ENCODE measurements at places on chromosomes 3 and 15.

DNA sequence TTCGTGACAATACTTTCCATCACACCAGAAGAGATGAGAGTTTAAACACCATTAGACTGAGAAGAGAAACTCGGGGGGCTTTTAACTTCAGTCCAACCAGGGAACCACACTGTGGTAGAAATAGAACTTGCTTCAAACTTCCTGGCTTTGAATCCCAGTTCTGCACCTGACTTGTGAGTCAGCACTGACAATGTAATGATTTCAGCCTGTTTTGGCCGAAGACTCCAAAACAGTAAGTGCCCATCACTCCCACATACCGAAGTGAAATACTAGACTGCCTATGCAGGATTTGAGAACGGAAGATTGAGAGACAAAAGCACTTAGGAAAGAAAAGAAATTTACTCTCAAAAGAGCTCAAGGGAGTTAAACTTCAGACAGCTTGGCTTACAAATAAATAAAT lies 27.0 kb downstream of the C2CD4B start:
- no peak for DNase-seq

GRCh38 chr3:134721214-134721613 lies 70.4 kb upstream of the KY start:
- DNase-seq, result no peak

- peak; percentile 14 for DNase-seq
These were observed 1.3 kb downstream of the ALPK3 start for GRCh38 chr15:84818261-84819131.

DNA sequence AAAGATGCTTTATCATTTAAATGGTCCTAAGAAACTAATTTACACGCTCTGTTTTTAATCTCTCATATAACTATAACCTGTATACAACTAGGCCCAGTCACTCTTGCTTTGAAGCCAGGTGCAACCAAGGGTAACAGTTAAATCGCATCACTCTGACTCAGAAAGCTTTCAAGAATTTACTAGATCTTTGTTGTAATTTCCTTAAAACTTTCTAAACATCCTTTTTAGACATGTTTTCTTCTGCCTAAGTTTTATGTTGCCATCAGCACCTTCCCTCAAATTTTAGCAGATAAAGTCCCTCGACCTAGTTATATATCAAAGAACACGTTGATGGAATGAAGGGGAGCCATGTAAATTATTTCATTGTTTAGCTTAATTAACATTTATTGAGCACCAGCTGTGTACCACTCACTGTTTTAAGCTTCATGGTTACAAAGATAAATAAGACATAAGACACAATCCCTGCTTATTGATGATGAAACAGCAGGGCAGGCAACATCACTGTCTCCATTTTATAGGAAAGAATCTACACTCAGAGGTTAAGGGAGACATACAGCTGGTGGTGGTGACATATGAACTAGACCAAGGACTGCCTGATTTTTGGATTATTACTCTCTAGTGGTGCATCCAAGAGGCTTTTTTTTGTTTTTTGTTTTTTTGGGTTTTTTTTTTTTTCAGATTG lies 101.0 kb downstream of the CD200R1L start:
- no peak for DNase-seq

- no peak for DNase-seq
These were observed 76.0 kb downstream of the PTPRG start for GRCh38 chr3:61637088-61638051.

DNA sequence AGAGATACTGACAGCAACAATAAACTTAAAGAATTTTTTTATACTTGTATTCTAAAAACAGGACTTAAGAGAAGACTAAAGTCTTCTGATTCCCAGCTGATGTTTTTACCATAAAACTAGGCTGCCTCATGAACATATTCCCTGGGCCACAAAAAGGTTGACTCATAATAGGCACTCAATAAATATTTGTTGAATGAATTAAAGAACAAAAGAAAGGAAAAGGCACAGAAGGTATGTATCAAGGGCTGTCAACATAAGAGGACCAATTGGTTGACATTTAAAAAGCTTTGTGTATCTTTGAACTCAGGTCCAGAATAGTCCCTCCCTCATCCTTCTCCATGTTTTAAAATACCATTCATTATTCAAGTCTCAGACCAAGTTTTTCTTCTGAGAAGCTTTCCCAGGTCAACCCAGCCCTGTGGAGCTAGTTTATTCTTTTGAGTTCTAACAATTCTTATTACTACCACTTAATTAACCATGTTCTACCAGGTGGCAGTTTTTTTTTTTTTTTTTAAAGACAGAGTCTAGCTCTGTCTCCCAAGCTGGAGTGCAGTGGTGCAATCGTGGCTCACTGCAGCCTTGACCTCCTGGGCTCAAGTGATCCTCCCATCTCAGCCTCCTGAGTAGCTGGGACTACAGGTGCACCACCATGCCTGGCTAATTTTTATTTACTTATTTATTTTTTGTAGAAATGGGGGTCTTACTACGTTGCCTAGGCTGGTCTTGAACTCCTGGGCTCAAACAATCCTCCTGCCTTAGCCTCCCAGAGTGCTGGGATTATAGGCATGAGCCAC lies 17.5 kb upstream of the ARHGEF3 start:
- peak; percentile 67 for DNase-seq

GRCh38 chr3:51390246-51391074 lies 625 bp upstream of the RBM15B start:
- DNase-seq, result no peak

DNA sequence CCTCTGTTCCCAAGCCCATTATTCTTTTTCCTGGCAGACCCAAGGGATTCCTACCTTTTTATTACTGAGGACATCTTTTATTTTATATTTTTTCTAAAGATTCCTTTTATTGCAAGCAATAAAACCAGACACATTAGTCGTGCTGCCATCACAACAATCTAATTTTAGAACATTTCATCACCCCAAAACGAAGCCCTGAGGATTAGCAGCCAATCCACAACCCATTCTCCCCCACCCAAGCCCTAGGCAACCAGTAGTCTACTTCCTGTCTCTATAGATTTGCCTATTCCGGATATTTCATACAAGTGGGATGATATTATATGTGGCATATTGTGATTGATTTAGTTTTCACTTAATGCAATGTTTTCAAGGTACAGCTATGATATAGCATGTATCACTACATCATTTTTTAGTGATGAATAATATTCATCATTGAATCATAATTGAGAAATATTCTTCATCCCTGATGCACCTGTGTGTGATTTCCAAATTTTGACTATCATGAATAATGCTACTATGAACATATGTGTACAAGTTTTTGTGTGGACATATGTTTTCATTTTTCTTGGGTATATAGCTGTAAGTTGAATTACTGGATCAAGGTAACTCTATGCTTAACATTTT lies 65.7 kb downstream of the IL1RAP start:
- DNase-seq, result no peak

DNA sequence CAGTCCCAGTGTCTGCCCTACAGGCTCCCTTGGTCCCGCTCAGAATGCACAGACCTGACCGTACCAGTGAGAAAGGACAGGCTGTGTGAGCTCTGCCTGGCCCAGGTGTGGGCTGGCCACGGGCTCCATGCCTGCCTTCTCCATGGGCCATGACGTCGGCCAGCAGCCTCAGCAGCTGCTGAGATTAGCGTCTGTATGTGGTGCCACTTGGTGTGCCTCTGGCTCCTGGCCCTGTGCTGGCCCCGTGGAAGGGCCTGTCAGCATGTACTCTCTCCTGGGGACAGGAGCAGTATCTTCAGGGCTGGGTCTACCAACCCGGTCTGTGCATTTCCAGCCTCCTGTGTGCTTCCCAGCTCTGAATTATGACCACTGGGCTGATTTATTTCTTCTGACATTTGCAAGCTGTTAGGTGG lies 25.7 kb downstream of the KLF13 start:
- peak; percentile 53 for DNase-seq

- DNase-seq, result no peak
These were observed 61.8 kb upstream of the SNRK start for GRCh38 chr3:43224405-43225073.

DNA sequence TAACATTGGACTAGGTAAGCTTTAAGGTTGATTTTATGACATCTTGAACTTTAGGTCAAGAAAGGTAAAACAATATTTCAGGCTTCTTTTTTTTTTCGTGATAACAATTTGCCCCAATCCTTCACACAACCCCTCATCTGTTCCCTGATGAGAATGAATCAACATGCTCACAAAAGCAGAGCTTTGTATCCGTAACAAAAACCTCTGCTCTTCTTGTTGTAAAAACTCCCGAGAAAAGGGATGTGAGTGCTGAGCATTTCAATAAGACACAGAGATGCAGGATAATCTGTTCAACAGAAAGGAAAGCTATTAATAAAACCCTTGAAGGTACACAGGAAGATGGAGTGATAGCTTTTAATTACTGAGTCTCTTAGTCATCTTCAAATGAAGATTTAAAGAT lies 94.3 kb downstream of the RAD18 start:
- DNase-seq, result no peak

GRCh38 chr15:57697588-57697987 lies 8.9 kb upstream of the POLR2M start:
- no peak for DNase-seq

DNA sequence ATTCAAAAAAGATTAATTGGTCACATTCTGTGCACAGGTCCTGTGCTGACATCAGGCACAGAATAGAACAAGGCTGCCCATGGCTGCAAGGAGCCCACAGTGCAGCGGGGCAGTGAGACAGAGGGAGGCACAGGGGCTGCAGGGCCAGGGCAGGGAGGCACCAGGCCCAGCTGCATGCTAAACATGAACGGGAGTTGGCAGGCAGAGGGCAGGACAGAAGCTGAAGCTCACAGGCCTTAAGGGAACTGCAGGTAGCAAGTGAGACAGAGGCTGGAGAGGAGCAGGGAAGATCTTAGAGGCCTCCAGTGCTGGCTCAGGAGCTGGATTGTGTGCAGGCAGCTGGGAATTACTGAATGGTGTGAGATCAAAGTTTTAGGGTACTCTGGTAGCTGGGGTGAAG lies 26.2 kb downstream of the IDH3A start:
- no peak for DNase-seq

- DNase-seq, result no peak
These were observed 781 bp downstream of the TRNT1 start for GRCh38 chr3:3127432-3128010.

- no peak for DNase-seq
These were observed 127.8 kb upstream of the SLC7A14 start for GRCh38 chr3:170713653-170714052.

GRCh38 chr3:187042346-187042745 lies 97.0 kb downstream of the RPL39L start:
- DNase-seq, result no peak

DNA sequence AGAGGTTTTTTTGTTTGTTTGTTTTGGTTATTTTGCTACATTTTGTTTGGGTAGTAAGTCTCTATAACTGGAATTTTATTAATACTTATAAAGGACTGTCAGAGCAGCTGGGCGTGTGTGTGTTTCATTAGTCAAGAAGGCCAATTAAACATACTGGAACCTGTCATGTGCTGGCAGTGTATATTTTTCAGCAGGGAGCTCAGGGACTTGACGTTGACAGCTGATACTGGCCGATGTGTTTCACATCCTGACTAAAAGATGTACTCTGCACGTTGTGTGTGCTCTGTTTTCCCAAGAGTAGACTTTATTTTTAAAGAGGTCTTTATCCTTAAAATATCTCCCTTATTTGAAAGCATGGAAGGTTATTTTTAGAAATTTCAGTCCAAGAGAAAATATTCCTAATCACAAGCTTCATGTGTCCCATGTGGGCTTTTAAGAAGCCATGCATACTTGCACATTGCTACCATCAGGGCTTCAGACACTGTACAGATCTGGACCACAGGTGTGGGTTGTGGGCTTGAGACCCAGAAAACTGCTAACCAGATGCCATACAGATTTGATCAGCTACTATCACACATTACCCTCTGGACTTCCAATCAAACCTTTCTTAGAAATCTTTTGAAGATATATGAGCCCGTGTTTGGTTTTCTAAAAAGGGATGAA lies 135.9 kb downstream of the FEZF2 start:
- no peak for DNase-seq

GRCh38 chr3:81763001-81763400 lies 1.6 kb upstream of the GBE1 start:
- no peak for DNase-seq

GRCh38 chr15:72323752-72324151 lies 3.8 kb upstream of the CELF6 start:
- no peak for DNase-seq

DNA sequence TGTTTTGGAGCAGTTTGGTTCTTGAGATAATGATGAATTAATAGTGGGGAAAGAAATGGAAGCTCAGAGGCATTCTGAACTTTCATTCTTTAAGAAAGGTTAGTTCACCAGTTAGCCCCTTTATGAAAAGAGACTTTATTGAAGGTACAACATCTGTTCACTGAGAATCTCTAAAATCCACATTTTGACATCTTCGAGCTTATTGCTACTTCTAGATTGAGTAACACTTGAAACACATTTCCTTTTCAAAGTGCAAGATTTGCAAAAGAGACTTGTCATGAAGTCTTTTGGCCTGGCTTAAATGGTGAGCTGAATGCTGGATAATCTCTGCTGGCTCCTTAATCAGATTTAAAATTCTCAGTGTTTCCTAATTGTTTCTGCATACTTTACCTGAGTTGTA lies 42.3 kb downstream of the RAB8B start:
- no peak for DNase-seq

GRCh38 chr3:19866751-19867347 lies 67.2 kb downstream of the EFHB start:
- DNase-seq, result peak; percentile 45

- DNase-seq, result no peak
These were observed 33.1 kb downstream of the MRAS start for GRCh38 chr3:138381413-138381901.

GRCh38 chr3:160221019-160221418 lies 4.2 kb upstream of the C3orf80 start:
- no peak for DNase-seq

DNA sequence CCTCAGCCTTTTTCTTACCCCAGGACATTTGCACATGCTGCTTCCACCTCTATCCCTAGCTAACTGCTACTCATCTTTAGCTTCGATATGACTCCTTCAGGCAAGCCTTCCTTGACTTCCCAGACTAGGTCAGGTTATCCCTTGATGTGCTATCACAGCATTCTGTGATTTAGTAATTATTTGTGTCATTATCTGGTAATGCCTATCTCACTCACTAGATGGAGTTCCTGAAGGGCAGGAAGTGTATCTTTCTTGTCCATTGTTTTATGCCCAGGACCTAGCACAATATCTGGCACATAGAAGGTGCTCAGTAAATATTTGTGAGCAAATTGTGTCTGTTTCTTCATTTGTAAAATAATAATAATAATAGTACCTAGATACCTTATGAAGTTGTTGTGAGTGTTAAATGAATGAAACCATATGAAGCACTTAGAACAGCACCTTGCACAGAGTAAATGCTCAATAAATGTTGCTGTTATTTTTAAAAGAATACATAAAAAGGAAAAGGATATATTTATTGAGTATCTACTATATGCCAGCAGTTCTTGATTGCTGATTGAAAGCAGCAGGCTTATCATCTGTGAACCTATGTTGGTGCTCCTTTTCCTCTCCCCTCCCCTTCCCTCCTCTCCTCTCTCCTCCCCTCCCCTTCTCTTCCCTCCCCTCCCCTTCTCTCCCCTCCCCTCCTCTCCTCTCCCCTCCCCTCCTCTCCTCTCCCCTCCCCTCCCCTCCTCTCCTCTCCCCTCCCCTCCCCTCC lies 31.5 kb downstream of the SQOR start:
- DNase-seq, result no peak
